ENCODE measurements at places on chromosomes 11 and 22.

GRCh38 chr11:13761716-13762115, 93.2 kb downstream of the FAR1 start:
- DNase-seq, result no peak

- no peak for DNase-seq
These were observed 54.6 kb downstream of the SLC36A4 start for GRCh38 chr11:93143186-93143585.

DNA sequence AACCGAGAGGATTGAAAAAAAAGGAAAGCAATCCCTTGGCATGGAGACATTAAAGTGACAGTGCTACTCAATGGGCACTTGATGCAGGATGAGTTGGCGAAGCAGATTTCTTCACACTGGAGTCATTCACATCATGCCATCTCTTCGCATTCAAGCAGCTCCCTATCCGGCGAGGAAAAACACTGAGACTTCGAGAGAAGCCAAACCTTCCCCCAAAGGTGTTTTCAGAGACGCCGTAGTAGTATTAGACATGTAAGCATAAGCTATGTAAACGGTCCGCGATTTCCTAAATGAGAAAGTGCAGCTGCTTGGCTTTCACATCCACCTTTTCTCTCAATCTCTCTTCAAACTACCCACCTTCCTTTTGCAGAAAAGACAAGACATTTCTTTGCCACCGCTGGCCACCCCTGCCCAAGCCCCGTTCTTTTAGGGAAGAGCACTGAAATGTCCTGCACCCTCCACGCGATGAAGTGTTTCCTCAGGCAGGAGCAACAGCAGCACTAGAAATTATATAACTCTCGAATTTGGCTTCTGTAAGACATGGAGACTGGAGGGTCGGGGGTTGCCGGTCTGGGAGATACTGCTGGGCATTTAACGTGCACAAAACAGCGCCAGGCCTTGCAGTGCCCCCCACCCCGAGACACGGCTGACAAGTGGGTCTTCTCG, at the start of gene DLG2:
Gene DLG2, minus strand, starts transcription at position 13 of the 666 bp plus-strand sequence.
- DNase-seq, result no peak

- DNase-seq, result no peak
These were observed 5.4 kb downstream of the RAB38 start for GRCh38 chr11:88169881-88170280.

DNA sequence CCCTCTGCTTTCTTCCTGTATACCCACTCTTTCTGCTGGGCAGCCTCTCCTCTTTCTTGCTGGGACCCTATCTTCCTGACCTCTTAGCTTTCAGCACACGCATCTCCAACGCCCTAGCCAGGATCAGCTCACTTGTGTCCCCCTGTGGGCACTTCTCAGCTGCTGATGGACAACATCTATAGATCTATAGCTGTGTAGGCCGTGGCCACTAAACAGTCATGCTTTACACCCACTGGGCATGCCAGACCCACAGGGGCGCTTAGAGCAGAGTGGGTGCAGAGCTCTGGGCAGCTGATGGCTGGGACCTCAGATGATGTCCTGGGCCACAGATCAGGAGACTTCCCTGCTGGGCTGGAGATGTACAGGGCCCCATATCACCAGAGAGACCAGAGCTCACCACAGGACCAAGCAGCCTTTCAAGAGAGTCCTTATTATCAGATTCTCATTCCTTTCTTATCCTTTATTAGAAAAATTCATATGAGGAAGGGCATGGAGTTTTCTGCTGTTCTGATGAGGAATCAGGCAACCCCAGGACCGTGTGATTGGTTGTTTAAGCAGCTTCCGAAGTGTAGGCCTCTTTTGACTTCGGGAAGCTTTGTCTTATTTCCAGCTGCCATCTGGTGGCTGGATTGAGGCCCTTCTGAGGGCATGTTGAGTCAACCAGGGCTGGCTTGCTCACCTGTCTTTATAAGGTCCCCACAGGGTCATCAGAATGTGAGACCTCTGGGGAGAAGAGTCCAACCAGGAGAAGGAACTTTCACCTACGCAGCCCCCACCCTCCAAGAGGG, 60.5 kb downstream of the OSBP2 start:
- DNase-seq, result peak; percentile 9

- DNase-seq, result no peak
These were observed 24.5 kb upstream of the DGKZ start for GRCh38 chr11:46322759-46323158.

DNA sequence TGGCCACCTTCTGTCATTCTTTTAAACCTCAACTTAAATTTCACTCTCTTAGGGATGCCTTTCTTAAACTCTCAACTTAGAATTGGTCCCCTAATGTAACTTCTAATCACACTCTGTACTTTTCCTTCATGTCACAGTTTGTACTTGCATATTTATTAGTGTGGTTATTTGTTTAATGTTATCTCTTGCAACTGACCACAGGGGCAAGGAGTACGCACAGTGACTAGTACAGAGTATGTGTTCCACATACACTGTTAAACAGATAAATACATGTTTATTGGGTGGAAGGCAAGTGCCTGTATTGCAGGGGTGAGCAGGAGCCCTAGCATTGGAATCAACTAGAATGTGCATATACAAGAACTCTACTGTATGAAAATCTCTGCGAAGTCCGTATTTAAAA, 554.0 kb downstream of the INSC start:
- DNase-seq, result no peak

Measured in stimulated activated CD8-positive, alpha-beta memory T cell treated with anti-CD3 and anti-CD28 coated beads, Interleukin-15, amount 100 ng/mL, for 4 hours (primary cell).